Left colon (tissue), 2 donors: ENCODE measurements at places on chromosomes 1 and 21.

DNA sequence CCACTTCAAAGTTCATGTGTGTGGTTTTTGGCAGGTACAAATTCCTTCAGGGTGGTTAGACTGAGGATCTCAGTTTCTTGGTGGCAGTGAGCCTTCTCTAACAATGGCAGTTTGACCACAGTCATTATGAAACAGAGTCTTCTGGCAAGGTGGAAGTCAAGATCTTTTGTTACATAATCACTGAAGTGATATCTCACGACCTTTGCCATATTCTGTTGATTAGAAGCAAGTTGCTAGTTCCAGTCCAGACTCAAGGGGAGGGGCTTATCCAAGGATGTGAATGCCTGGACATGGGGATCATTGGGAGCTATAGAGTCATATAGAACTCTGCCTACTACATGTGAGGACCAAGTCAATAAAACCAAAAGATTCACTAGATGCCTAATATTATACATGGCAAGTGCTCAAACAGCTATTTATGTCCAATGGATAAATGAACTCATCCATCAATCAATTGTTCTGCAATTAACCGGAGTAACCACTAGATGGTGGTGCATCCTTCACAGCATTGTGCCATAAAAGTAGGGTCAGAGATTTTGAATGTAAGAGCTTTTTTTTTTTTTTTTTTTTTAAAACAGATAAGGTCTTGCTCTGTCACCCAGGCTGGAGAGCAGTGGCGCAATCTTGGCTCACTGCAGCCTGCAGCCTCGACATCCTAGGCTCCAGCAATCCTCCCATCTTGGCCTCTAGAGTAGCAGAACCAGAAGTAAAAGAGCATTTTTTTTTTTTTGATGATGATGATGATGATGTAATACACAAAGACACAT is 131.9 kb downstream of the CRB1 start:
- no peak for DNase-seq

GRCh38 chr1:15876357-15877055 is 29.0 kb downstream of the SPEN start:
- DNase-seq: no peak

DNA sequence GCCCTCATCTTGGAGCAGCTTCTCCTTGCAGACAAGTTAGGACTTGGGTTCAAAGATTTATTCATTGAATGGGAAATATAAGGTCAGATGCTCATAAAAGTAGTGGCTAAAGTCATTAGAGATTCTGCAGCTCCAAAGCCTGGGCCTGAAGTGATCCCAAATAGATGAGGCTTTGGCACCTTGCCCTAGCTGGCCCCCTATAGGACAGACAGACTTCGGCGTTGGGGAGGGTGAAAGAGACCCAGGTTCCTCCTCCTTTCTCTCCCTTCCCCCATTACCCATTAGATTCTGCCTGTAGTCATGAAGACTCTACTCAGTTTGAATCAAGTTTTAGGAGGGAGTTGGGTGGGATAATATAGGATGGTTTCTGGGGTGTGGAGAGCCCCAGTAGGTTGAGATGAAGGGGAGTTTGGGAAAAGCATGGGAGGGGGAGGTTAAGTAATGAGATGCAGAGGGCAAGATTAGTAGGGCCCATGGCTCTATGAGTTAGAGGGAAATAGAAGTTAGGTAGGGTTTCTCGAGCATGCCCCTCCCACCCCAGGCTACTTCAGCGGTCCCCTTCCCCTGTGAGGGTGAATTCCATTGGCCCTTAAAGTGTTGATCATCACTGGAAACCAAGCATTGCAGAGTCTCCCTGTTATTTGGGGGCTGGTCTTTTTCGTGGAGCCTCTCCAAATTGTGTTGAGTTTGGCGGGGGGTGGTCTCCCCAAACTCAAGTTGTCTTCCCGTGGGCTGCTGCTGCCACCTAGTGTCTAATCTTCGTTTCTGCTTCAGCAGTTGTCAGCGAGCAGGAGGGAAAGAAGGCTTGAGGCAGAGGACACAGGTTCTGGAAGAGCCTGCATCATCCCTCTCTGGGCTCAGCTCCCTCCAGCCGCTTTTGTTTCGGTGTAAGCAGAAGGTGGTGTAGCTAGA is 2.1 kb upstream of the AHDC1 start:
- DNase-seq: no peak

DNA sequence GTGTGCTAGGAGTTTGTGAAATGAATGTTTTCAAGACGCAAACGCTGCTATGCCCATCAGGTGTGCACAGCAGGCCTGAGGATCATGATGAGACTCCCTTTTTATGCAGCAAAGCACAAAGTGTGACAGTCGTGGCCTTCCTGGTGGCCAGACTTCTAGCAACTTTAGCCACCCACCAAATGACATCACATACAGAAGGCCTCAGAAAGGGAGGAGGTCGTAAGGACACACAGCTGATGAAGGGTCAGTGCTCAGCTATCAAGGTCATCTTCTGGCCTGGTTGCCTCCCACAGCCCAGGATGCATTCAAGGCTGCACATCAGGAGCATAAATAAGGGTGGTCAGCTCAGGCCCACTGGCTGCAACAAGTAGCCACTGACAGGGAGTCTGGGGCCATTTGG is 36.6 kb downstream of the BMP8A start:
- DNase-seq: no peak

DNA sequence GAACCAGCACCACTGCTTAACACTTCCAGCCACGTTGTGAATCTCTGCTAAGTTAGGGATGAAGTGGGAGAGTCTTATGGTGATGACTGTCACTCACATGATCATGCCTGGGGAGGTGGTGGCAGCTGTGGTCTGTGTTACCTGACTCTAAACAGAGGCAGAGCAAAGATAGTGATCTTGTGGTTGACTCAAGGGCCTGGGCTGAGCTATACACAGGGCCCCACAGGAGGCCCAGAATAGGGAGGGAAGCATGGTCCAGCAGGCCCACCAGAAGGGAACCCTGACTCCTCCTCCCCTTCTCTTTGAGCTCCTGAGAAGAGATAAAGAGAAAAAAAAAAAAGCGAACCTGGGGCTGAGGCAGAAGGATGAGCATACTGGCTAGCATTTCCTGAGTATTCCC is 55.0 kb downstream of the PLXNA2 start:
- no peak for DNase-seq

DNA sequence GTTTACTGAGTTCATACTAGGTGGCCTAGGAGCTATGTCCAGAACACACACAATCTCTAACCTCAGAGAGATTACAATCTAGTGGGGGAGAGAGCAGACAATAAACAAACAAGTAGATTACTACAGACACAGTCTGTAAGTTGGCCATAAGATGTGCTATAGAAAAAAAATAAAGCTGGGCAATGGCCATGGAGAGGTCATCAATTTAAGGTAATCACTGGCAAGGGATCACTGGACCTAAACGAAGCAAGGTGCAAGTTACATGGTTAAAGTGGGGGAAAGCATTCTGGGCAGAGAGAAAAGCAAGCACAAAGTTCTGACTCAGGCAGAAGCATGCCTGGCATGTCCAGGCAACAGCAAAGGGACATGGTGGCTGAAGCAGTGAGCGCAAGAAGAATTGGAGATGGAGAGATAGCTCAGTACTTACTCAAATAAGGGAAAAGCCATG is 147.0 kb downstream of the RERE start:
- DNase-seq: no peak

DNA sequence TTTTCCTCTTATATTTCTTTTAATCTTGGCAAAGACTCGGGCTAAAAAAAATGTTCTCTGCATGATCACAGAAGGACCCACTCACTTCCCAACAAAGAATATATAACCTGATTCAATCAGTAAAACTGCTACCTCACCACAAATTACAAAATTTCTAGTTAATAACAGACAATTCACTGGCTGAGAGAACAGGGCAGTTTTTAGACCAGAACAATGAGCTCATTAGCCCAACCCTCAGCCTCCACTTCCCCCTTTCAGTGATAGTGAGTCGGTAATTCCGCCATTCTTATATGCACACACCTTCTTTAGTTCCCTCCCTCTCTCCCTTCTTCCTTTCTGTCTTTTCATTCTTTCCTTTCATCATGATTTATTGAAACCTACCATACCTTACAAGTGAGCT is 8.9 kb downstream of the SIPA1L2 start:
- no peak for DNase-seq

DNA sequence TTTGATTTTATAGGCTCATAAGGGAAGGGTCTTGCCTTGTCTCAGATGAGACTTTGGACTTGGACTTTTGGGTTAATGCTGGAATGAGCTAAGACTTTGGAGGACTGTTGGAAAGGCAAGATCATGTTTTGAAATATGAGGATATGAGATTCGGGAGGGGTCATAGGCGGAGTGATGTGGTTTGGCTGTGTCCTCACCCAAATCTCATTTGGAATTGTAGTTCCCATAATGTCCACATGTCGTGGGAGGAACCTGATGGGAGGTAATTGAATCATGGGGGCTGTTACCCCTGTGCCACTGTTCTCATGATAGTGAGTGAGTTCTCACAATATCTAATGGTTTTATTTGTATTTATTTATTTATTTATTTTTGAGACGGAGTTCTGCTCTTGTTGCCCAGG is 6.9 kb upstream of the CSDE1 start:
- DNase-seq: no peak

DNA sequence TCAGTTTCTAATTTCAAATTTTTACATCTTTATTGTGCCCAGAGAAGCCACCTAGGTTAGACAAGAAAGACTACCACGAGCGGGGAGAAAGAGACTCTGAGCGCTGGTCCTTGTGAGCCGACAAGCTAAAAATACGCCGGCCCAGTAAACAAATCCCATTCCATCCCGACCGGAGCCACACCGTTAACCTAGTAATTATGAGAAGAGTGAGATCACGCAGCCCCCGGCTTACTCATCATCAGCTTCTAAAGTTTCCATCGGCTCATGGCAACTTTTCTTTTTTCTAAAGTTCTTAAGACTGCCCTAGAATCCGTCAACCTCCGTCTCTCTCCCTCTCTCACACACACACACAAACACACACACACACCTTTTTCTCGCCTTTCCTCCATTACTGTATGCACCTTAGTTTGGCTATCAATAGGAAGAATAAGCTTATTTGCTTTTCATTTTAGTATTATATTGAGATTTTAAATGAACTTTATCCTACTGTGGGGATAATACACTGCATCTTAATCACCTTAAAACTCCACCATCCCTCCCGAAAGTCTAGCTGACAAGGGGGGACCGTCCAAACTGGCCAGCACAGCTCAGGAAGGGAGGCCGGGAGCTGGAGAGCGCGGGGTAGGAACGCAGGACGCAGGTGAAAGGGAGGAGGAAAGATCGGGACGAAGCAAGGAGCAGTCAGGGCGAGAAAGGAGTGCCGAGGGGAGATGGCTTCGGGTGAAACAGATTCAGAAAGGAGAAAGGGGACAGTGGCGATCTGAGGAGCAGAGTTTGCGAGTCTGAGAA is 728 bp downstream of the OTUD7B start:
- peak; percentile 43 for DNase-seq

DNA sequence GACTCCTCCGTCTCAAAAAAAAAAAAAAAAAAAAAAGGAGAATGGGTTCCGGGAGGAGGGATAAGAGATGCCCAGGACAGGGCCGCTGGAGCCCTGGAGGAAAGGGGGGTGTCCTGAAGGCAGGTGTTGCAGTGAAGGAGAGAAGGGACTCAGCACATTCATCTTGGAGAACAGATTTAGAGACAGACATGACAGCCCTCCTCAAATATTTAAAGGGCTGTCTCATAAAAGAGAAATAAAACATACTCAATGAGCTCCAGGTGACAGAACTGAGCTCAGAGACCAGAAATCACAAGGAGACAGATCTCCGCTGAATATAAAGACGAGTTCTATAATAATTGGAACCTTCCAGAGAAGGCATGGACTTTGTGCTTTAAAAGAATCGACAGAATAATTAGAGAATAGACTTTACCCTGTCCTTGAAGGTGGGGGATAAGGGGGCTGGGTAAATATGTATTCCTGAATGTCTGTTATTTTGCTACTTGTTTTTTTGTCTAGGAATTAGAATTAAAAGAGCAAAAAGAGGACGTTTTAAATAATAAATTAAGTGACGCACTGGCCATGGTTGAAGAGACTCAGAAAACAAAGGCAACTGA is 52.0 kb upstream of the EFHD2 start:
- DNase-seq: no peak

GRCh38 chr1:68479501-68479900 is 17.4 kb downstream of the DEPDC1 start:
- DNase-seq: no peak

- DNase-seq: peak; percentile 64
These were observed 87.9 kb downstream of the CDC14A start for GRCh38 chr1:100440075-100440809.

DNA sequence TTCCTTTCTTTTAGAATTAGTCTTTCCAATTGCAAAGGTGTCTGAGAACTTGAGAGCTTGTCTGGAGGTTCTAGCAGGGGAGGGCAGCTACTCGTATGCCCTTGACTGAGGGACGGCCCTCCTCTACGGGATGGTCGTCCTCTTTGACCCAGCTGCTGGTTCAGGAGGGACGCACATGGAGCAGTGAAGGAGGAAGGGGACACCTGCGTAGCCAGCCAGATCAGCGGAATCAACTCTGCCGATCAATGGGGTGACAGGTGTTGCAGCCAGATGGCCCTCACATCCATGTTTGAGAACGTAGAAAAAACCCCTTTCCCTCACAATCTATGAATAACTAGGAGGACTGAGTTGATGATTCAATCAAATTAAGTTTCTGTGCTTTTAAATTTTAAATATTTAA is 15.7 kb upstream of the A3GALT2 start:
- DNase-seq: no peak

DNA sequence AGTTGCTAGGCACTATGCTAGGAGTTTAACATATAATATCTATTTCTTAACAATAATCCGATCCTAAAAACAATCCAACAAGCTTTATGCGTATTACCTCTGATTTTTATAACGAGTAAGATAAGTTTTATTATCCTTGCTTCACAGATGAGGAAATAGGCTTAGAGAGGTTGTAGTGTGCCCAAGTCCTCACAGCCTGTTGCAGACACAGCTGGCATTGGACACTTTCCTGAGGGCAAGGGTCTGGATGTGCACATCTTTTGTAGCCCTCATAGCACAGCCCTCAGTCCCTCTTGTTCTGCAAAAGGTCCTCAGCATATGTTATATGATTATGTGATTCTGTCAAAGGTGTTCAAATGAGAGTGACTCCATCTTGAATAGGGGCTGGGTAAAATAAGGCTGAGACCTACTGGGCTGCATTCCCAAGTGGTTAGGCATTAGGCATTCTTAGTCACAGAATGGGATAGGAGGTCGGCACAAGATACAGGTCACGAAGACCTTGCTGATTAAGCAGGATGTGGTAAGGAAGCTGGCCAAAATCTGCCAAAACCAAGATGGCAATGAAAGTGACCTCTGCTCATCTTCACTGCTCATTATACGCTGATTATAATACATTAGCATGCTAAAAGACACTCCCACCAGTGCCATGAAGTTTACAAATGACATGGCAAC is 75.7 kb upstream of the F3 start:
- DNase-seq: no peak

GRCh38 chr1:55413286-55413685 is 198.1 kb upstream of the USP24 start:
- no peak for DNase-seq

GRCh38 chr1:20178634-20179370 is 7.1 kb upstream of the UBXN10 start:
- no peak for DNase-seq

- DNase-seq: no peak
These were observed 27.4 kb downstream of the DUSP10 start for GRCh38 chr1:221714227-221715152.

- DNase-seq: no peak
These were observed 21.5 kb downstream of the PTGER3 start for GRCh38 chr1:71026093-71026492.

GRCh38 chr1:66327588-66327987 is 206.4 kb upstream of the SGIP1 start:
- DNase-seq: no peak

GRCh38 chr1:227489572-227489971 is 73.8 kb upstream of the ZNF678 start:
- DNase-seq: no peak
